ENCODE measurements at places on chromosomes 6 and 20. TPM values are rescaled to one million over a fixed set of nuclear protein-coding genes. Genes with fewer than 3 reads are reported as not detected.

Gene TRERF1
- 6.9 TPM for total RNA-seq

Gene BNIP5
- 0.02 TPM for total RNA-seq

Gene MCCD1
- not detected for total RNA-seq

Gene FAM210B
- total RNA-seq: 10.4 TPM

Gene BTN1A1
- total RNA-seq: not detected

Gene TAB2
- 22.3 TPM for total RNA-seq

Data from A549 treated with AZD2906 at 1 μM for 4 hours (cell line).